Activated CD8-positive, alpha-beta T cell treated with anti-CD3 and anti-CD28 coated beads for 36 hours (primary cell): ENCODE measurements at places on chromosomes 3 and 15.

DNA sequence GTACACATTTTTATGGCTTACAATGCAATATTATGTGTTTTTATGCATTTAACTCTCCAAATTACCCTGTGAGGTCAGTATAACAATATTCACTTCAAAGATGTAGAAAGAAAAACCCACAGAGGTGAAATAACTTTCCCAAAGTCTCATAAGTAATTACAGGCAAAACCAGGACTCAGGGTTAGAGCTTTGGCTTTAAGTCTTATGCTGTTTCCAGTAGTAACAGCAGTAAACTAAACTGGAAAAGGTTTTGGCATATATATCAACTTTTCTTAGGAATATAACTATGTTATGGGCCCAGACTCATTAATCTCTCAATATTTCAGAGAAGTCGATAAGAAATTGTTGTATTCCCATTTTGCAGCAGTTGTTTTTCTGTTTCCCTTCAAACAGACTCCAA is 206.3 kb upstream of the KCNMB2 start:
- no peak for DNase-seq

GRCh38 chr15:91521996-91522395 is 331.5 kb upstream of the SLCO3A1 start:
- no peak for DNase-seq

GRCh38 chr15:82570721-82571508 is 30.7 kb upstream of the RPS17 start:
- no peak for DNase-seq

- DNase-seq, result no peak
Measured at GRCh38 chr3:52454250-52454937, 553 bp upstream of the TNNC1 start.

GRCh38 chr3:98612587-98612986 is 19.2 kb upstream of the CPOX start:
- DNase-seq, result peak; percentile 22

GRCh38 chr3:73271-73670 is 123.3 kb upstream of the CHL1 start:
- DNase-seq, result no peak

DNA sequence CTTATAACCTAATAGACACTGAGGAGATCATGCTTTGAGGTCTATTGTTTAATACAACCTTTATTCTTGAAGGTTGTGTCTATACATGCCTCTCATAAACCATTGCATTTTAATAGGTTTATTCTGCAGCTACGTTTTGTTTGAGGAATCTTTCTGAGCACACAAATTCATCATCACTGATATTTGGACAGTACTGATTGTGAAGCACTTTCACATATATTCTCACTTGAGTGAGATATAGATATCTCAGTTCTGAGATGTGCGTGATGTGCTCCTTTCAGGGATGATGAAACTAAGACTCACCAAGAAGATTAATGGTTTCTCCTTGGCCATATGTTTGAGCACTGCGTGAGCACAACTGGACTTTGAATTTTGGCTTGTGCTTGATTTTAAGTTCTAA is 374.4 kb downstream of the LPP start:
- no peak for DNase-seq

DNA sequence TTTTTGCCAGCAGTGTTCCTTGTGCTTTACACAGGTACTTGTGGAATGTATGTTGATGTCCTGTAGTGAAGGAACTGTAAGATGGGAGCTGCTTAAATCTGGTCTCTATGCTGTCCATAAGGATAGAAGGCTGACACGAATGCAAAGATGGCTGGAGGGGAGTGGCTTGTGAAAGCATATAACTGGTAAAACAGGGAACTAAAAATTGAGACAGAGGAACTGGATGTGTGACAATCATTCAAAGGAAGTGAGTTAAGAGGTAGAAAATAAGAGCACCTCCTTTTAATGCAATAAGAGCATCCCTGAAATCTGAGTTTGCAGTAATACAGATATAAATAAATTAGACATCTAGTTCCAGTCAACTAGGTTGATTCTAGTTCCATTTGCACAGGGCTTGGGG is 35.2 kb downstream of the RNF13 start:
- no peak for DNase-seq

GRCh38 chr3:127733781-127734180 is 61.0 kb downstream of the ABTB1 start:
- no peak for DNase-seq

DNA sequence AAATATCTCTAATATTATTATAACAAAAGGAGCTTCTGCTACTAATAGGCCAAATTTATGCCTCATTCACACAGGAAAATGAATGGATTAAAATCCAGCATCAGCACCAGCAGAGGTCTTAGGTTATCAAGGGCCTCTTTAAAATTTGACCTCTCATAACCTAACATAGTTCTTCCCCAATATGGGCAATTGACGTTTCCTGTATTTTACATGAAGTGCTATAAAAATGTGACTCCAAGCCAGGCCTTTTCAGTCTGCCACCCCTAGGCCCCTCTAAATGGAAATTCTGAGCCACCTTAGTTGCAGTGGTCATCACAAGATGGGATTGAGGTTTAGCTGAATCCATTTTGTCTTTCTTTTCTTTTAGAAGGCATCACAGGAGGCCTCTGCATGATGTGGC is 70.1 kb downstream of the CASR start:
- DNase-seq, result no peak

- no peak for DNase-seq
Measured at GRCh38 chr3:142941373-142942123, 21.9 kb downstream of the PAQR9 start.
